ENCODE measurements at places on chromosomes 12 and 14.

- no peak for DNase-seq
Observed at GRCh38 chr12:114743799-114744198, 59.8 kb upstream of the TBX3 start.

- DNase-seq, result no peak
Observed at GRCh38 chr14:88426271-88426670, 40.8 kb downstream of the SPATA7 start.

DNA sequence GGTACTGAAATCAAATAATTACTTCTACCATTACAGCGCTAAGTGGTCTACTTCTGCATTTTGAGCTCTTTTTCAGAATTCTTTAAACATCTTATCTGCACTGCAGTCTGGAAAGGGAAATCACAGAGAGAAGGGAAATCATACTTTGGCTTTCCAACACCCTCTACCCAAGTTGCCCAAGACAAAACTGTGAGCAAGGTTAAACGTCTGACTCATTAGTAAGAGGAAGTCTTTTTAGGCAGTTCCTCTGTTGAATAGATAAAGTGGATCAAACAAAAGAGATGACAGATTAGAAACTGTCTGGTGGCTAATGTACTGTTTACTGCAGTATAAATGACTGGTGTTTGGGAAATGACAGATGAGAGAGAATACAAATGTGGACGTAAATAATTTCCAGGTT is 858.1 kb downstream of the NRXN3 start:
- no peak for DNase-seq

GRCh38 chr14:71355324-71356201 is 448.3 kb downstream of the PCNX1 start:
- DNase-seq, result no peak

DNA sequence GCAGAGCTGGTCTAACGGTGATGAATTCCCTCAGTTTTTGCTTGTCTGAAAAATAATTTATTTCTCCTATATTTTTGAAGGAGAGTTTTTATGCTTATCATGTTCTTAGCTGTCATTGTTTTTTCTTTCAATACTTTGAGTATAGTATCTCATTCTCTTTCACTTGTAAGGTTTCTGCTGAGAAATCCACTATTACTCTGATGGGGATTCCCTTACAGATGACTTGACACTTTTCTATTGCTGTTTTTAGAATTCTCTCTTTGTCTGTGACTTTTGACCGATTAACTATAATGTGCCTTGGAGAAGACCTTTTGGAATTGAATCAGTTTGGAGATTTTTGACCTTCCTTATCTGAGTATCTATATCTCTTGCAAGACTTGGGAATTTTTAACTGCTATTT is 139.6 kb downstream of the PRKD1 start:
- no peak for DNase-seq

DNA sequence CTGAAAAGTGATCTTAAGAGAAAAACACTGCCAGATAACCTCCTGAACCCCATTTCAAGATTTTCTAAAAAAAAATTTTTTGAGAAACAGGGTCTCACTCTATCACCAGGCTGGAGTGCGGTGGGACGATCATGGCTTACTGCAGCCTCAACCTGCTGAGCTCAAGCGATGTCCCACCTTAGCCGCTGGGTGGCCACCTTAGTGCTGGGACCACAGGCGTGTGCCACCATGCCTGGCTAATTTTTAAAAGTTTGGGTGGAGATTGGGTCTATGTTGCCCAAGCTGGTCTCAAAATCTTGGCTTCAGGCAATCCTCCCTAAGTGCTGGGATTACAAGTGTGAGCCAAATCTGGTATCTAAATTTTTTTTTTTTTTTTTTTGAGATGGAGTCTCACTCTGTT is 3.4 kb downstream of the PNMA1 start:
- DNase-seq, result no peak

- DNase-seq, result no peak
Observed at GRCh38 chr12:119179335-119180021, 747 bp downstream of the HSPB8 start.

DNA sequence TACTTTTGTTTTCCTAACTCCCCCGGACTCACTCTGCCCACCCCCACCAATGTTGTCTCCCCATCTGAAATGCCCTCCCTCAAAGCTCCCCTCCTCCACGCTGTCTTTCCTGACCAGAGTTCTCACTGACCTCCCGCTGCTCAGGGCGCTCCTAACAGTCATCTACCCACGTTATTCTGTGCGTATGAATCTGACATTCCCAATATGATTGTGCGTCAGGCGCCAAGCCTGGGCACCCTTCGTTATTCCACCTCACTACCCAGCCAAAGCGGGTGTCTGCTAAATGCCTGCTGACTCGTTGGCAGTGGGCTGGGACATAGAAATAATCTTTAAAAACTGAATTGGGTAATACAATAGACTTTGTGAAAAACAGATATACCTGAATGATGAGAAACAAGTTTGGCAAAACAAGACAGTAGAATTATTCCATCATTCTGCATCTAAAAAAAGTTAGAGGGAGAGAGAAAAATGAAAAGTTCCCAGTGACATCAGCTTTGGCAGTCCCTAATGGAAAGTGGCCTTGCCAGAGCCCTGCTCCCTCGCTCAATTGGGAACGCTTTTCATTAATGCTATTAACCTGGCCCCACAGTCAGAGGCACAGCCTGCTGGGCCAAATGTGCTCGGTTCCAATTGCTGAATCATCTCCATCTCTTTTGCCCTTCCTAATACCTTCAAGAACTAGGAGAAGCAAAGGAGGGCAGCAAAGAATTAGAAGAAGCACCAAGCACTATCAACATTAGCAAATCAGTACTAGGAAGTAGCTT is 74.0 kb upstream of the PLXNC1 start:
- DNase-seq, result no peak

- no peak for DNase-seq
Observed at GRCh38 chr12:77998236-77998786, 167.6 kb downstream of the NAV3 start.

GRCh38 chr14:72503271-72503670 is 390.6 kb downstream of the DPF3 start:
- DNase-seq, result no peak

GRCh38 chr14:50967103-50967502 is 22.8 kb upstream of the PYGL start:
- DNase-seq, result no peak

DNA sequence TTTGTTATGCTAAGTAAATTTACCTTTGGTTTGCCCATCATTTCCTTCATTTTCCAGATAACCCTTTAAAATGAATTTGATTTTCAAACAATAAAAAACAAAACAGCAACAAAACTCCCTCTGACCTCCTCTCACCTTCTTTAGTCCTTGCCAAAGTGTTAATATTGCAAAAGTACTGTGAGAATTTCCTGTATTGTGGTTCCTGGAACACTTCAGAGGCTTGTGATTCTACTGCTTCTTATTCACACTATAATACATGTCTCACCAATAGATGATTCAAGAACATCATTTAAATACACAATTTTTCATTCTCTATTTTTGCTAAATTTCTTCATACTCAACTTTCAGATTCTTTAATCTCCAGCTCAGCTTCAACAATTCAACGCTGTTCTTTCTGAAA is at the start of gene KLRD1:
Gene KLRD1, plus strand, starts transcription at position 241 of the 400 bp plus-strand sequence. CDS start 208 bp downstream, outside the sequence.
- DNase-seq, result no peak

- DNase-seq, result no peak
Observed at GRCh38 chr12:46382408-46382963, 9.9 kb upstream of the SLC38A2 start.

DNA sequence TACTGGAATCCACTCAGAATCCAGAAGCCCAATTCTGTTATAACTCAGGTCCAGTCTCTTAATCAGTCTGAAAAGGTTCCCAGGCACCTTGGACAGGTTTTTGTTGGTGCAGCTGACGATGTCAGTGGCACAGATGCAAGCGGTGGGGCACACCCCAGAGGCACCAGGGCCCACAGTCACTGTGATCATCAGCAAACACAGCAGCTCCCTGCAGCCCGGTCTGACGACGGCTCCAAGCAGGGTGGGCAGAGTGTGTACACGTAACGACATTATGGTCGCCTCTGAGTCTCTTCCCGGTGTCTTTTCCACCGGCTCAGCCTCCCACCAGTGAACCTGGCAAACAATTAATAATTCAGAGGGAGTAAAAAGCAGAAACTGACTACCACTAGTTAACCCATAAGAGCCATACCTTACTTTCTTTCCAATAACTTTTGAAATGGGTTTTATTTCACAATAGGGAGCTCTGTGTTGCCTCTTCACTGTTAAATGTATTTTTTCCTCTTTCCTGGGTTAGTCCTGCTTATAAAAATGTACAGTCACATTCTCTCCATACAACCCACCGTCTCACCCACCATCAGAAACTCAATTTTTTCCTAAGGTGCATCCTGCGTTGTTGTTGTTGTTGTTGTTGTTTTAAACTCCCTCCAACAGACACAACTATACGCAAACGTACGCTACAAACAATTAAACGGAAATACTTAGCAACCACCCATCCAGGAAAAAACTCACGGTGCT is 521 bp upstream of the PCED1B start:
- no peak for DNase-seq

GRCh38 chr12:11651785-11652184 is 2.3 kb downstream of the ETV6 start:
- no peak for DNase-seq

DNA sequence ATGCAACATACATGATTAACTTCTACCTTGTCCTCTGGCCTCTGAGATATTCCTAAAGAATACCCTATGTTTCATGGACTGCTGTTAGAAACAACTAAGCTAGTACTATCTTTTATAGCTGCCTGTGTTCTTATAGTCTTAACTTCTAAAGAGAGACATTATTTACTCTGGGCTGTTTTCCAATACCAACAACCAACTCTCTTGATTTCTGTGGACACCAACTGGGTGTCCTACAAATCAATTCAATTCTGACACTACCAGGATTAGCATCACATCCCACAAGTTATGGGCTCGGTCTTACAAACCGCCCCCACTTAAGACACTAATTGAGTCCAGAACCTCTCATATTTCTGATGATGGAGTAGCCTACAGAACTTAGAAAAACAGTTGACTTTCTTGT is 8.3 kb downstream of the XPOT start:
- no peak for DNase-seq

DNA sequence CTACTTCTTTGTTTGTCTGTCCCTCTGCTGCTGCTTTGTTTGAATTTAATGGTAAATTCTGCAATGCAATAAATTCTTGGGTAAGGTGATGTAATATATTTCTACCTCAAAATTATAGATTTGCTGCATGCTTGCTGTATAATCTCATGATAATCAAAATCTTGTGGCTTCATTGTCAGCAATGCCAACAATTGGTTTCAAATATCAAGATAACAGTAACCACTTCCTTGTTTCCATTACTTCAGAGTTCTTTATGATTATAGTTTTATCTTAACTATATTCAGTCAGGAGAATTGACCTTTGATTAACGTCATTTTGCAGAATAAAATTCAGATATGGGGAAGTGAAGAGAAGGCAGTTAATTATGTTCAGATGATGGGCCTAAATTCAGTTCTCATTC is 30.2 kb upstream of the RNU6-8 start:
- DNase-seq, result no peak

DNA sequence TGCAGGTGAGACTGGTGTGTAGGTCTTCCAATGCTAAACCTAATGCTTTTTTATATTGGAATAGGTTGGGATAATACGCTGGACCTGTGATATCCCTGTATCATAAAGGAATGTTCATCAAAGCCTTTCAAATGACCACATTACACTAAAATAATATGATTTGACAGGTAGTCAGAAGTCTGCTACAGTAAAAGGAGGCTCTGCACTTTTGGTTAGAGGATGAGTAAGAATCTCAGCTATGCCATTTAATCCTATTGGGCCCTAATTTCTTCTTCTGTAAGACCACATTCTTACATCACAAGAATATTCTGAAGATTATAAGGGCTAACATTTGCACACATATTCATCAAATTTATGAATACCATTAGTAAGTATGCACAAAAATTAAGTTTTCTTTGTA is 250.5 kb upstream of the FLRT2 start:
- DNase-seq, result no peak

GRCh38 chr12:92408072-92408900 is 262.6 kb upstream of the BTG1 start:
- DNase-seq, result no peak

DNA sequence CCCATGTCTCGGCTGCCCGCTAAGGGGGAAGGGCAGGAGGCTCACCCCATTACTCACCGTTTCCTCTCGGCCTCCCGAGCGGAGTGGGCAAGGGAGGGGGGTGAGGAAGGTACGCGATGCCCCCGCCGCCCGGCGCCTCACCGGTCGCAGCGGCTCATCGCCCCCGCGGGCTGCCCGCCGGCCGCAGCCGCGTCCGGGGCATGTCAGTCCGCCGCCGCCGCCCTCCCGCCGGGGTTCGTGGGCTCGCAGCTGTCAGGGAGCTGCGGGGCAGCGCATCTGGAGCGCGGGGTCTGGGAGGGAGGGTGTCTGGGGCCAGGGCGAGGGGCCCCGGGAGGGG is 461 bp downstream of the SLC8A3 start:
- no peak for DNase-seq

DNA sequence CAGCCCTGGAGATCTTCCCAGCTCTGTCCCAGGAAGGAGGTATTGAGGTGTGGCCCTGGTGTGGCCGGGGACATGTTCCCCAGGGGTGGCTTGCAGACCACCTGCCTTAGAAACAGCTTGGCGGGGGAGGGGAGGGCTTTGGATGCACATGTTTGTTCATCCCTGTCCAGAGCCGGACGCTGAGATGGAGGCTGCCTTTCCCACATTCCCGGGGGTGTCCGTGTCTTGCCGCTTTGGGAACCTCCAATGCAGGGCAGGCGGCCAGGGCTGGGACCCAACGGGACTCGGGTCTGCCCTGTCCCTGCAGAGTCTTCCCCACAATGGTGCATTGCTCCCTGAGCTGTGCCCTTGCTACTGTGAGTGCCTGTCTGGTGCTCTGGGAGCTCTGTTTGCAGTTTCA is 319.5 kb upstream of the SFSWAP start:
- no peak for DNase-seq

DNA sequence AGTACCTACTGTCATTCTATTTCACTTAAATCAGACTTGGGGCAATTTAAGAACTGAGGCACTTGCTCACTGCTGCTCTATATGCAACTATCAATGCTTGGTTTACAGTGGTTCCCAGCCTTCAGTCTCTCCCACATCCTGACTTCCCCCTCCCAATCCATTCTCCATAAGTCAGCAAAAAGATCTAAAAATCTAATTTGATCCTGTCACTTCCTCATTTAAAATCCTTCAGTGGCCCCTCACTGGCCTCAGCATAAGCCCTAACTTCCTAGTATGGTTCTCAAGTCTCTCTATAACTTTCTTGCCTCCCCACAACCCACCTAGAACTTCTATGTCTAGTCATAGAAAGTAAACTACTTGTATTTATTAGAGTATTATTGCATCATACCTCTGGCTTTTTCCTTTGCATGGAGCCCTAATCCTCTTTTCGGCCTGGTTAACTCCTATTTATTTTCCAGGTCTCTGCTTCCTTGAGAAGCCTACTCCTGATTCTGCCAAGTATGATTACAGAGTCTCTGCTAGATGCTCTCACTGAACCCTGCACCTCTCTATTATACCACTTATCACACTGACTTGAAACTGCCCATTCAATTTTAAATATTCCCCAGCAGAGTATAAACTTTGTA is 130.6 kb downstream of the RALGAPA1 start:
- no peak for DNase-seq

GRCh38 chr12:121748571-121749265 is 36.2 kb downstream of the TMEM120B start:
- DNase-seq, result no peak

Measured in SIG-M5 (cell line).